ENCODE measurements at places on chromosomes 6 and 20.

DNA sequence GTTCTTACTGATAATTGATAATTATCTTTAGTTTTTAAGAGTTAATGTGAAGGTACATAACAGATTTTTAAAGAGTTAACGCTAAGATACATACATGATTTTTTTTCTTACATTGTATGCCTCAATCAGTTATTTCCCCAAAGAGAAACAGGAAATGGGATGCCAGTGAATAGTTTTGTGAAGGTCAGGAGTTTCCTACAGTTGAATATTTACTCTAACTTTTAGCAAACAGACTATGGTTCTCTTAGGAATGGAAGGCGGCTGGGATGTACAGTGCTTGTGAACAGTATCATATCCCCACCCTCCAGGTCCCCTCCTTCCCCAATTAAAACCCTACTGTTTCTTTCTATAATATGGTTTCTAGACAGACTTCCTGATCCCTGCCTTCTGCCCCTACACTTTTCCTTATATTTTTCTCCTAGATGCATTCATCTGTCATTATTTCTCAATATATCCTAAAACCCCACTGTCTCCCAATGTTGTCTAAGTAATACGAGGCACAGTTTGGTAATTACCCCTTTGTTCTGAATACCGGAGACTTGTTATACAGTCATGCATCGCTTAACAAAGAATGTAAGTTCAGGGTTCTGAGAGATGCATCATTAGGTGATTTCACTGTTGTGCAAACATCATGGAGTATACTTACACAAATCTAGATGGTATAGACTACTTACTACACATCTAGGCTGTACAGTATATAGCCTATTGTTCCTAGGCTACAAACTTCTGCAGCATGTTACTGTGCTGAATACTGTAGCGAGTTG, 29.2 kb downstream of the SLC35A1 start:
- no peak overlapping the region for H3K27ac ChIP-seq
- no peaks in the 10 kb centered on the region for H3K27me3 ChIP-seq
- H3K4me1 ChIP-seq: no peaks in the 10 kb centered on the region
- no peak for DNase-seq

DNA sequence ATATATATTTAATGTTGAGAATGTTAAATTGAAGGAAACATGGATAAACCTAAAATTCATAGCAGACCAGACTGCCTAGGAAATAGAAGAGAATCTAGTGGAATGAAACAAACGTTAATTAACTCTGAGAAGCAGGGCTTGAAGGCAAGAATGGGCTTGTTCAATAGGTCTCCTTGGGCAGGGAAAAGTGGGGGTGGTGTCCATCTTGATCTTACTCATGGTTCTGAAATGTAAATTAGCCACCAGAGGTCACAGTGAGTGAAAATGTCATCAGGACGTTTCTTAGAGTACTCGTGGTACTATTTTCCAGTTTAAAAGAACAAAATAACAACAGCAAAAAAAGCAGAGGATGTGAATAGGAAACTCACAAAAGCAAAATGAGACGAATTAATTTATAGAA, 66.8 kb upstream of the BTBD3 start:
- no peak overlapping the region for H3K27ac ChIP-seq
- no peaks in the 10 kb centered on the region for H3K27me3 ChIP-seq
- peak; percentile 26 for DNase-seq

GRCh38 chr20:17674722-17675518, 7.1 kb downstream of the RRBP1 start:
- no peak for DNase-seq
- peaks cover 9% of the 10 kb centered on the region for H3K4me1 ChIP-seq
- peak overlapping the region; percentile 34 for H3K27ac ChIP-seq
- H3K4me3 ChIP-seq: no peak overlapping the region
- no peaks in the 10 kb centered on the region for H3K36me3 ChIP-seq
- no peaks in the 10 kb centered on the region for H3K27me3 ChIP-seq

DNA sequence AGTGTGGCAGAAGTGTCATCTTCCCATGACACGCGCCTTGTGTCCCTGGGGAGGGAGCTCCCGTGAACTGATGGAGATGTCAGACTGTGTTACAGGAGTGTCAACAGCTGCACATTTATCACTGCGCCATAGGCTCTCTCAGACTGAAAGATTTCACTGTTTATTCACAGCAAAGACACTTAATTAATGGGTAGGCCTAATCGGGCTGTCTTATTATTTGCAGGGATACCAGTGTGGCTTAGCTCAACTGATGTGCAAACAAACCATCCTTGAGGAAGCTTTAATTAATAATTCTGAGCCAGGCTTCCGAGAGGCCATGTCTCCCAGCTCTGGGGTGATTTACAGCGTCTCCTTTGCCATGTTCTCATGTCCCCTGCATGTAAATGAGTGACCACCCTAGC, 771.0 kb downstream of the QKI start:
- no peak overlapping the region for H3K27ac ChIP-seq
- no peak for DNase-seq
- no peaks in the 10 kb centered on the region for H3K4me1 ChIP-seq
- H3K27me3 ChIP-seq: no peaks in the 10 kb centered on the region

DNA sequence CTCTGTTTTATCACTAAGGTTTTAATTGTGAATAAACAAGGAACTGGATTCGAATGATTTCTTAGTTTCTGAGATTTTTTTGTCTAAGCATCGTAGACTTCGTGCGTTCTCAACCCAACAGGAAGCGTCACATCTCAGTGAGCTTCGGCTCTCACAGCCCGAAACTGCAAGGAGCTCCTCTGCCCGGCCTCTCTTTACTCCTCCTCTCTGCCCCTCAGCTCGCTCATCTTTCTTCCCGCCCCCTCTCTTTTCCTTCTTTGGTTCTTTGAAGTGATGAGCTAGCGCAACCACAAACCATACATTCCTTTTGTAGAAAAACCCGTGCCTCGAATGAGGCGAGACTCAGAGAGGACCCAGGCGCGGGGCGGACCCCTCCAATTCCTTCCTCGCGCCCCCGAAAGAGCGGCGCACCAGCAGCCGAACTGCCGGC, 480 bp upstream of the NT5E start:
- no peaks in the 10 kb centered on the region for H3K36me3 ChIP-seq
- DNase-seq: no peak
- H3K27me3 ChIP-seq: peaks cover 19% of the 10 kb centered on the region
- no peaks in the 10 kb centered on the region for H3K4me1 ChIP-seq

DNA sequence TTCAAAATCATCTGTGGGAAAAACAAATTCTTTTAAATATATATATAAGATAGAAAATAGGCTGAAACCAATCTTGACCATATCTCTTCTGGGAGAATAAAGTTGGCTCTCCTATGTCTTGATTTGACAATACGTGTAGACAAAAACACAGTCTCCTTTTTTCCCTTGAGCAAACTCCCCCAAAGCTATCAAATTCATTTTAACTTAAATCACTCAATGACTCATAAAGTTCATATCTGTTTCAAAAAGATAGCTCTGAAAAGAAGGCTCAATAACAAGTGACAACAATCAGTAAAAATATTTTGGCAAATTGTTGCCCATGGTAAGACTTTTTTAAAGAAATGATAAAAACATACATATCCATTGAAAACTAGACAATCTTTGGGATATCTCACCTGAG, 236.0 kb upstream of the TENT5A start:
- H3K36me3 ChIP-seq: no peaks in the 10 kb centered on the region
- H3K27ac ChIP-seq: no peak overlapping the region
- no peaks in the 10 kb centered on the region for H3K27me3 ChIP-seq
- H3K4me3 ChIP-seq: no peak overlapping the region
- DNase-seq: no peak
